ENCODE measurements at places on chromosomes 3 and 15.

GRCh38 chr15:46296797-46297196 lies 662.0 kb downstream of the SQOR start:
- no peak for DNase-seq

DNA sequence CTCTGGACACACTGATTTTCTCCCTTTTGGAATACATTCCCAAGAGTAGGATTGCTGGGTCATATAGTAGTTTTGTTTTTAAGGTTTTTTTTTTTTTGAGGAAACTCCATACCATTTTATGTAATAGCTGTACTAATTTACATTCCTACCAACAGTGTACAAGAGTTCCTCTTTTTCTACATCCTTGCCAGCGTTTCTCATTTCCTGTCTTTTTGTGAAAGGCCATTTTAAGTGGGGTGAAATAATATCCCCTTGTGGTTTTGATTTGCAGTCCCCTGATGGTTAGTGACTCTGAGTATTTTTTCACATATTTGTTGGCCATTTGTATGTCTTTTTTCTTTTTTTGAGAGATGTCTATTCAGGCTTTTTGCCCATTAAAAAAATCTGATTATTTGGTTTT lies 1205.5 kb downstream of the ROBO1 start:
- DNase-seq, result no peak

DNA sequence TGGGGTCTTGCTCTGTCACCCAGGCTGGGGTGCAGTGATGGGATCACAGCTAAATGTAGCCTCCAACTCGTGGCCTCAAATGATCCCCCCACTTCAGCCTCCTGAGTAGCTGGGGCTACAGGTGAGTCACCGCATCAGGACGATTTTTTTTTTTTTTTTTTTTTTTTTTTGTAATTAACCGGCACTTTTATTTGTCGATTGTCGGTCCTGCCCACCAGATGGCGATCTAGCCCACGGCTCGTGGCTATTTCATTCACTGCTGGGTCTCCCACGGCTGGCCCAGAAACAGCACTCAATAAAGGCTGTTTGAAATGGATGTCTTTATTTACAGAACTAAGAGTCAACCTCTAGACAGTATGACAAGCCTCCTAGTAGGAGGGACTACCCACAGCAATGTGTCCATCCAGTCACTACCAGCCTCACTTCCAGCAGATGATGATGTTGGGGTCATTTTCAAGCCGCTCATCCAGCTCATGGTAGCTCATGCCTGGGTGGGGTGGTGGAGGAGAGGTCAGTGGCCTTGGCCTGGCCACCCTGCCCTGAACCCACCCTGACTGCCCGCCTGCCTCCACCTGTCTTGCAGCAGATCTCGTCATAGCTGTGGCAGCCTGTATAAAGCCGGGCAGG lies 1.8 kb upstream of the ZMYND10 start:
- DNase-seq, result peak; percentile 52

DNA sequence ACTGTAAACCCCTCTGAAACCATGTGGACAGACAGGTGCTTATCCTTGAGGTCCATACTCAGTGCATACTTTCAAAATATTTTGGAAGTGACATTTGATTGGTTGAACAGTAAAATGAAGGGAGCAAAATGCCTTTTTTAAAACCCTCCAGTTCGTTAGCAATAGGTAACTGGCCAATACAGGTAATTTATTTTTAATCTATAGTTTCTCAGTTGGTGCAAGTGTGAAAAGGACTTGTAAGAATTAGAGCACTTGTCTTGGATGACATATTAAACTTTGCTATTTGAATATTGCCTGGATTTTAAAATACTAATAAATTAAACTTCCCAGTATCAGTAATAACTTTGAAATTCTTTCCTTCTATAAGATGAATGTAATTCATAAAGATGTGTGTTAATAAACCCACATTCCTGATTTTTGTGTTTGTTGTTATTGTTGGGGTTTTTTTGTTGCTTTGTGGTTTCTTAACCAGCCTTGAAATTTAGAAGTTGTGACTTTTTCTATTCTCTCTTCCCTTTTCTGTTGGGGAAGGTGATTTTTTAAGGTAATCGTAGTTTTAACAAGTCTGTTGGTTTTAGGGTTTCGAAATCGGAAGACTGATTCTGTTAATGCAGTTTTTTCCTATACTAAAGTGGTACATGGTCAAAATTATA lies 90.0 kb downstream of the STT3B start:
- no peak for DNase-seq

- DNase-seq, result no peak
These were observed 5.2 kb upstream of the CPLX3 start for GRCh38 chr15:74821091-74821789.

- peak; percentile 28 for DNase-seq
These were observed 779.5 kb downstream of the ROBO1 start for GRCh38 chr3:78988324-78988723.

DNA sequence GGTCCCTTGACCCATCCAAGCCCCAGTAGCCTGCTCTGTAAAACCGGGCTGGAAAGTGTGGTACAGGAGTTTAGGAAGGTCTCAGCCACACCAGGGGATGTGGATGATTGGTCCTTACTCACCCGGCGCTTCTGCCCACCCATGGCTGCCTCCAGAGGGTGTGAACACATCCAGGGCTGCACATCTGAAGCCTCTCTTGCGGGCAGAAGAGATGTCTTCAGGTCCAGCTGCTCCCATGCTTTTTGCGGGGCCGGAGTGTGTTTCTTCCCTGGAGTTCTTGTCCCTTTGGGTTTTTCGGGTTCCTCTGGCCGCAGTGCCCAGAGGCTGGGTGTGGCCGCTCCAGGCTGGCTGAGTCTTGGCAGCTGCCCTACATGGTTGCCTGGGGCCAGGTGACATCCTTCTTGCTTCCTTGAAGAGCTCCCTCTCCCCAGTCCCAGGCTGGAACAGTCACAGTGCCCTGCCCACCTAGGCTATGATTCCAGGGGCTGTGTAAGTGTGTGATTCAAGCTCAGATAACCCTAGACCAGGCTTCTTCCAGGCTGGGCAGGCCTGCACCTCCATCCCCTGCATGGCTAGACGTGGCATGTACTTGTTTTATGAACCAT lies 33.9 kb downstream of the HDAC11 start:
- no peak for DNase-seq

DNA sequence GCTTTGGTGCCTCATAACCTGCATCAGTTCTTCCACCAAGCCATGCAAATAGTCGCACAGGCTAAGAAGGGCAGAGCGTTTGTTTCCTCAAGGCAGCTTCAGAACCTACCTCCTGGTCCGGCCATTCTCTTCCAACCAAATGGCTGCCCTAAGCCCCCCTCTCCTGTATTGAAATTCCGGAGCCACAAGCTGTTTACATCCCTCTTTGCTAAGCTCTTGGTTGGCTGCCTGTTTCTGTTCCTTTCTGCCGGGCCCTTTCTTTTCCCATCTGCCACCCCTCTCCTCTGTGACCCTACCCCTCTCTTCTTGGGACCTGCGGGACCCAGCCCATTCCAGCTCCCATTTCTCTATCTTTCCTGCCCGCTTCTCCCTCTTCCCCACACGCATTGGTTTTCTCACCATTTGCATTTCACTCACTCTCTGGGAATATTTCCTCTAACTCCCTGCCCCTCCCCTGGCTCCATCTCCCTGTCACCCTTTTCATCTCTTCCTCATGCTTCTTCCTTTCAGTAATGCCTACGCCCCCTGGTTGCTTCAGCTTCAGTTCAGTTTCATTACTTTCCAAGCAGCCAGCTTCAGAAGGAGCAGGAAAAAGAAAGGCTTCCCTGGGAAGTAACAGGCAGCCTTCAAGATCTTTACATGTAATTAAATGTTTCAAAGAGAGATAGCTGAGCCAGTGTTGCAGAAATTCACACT lies 113.5 kb downstream of the RAB11A start:
- no peak for DNase-seq

- DNase-seq, result no peak
These were observed 92.0 kb downstream of the PDE8A start for GRCh38 chr15:85073556-85074194.

- DNase-seq, result no peak
These were observed 10.1 kb downstream of the BTBD1 start for GRCh38 chr15:83057002-83057401.

GRCh38 chr3:10188804-10189556 lies 24.3 kb downstream of the IRAK2 start:
- no peak for DNase-seq

- no peak for DNase-seq
These were observed 97.6 kb upstream of the PSMD6 start for GRCh38 chr3:64120876-64121275.

GRCh38 chr15:93126599-93126998 lies 37.6 kb upstream of the RGMA start:
- DNase-seq, result no peak

GRCh38 chr15:44527241-44527640 lies 9.7 kb upstream of the EIF3J start:
- DNase-seq, result no peak

- no peak for DNase-seq
These were observed 673.7 kb upstream of the CCDC54 start for GRCh38 chr3:106703524-106703923.

DNA sequence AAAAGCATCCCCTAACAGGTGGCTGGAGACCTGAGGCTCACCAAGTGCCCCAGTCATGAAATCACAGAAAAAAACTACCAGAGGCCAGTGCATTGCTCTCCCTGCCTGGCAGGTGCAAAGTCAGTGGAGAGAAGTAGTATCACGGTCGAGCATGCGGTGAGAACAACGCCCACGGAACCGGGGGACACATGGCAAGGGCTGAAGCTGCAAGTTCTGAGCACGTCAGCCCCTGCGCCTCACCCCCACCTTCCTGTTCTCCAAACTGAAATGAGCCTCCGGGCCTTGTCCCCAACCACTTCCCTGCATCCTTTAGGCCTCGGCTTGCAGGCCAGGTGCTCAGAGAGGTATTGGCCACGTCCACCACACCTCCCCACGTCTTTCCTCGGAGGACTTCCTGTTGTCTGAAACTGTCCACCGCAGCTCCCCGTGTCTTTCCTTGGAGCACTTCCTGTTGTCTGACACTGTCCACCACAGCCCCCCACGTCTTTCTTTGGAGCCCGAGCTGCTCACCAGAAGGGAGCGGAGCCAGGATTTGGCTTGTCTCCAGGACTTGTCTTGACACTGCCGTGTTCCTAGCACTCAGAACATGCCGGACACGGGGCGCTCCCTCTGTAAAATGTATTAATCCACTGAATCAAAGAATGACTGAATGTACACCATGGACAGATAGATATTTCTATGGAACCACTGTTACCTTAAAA lies 43.9 kb downstream of the NSMCE3 start:
- DNase-seq, result no peak

- no peak for DNase-seq
These were observed 166.6 kb downstream of the TPRG1 start for GRCh38 chr3:189338366-189338765.

DNA sequence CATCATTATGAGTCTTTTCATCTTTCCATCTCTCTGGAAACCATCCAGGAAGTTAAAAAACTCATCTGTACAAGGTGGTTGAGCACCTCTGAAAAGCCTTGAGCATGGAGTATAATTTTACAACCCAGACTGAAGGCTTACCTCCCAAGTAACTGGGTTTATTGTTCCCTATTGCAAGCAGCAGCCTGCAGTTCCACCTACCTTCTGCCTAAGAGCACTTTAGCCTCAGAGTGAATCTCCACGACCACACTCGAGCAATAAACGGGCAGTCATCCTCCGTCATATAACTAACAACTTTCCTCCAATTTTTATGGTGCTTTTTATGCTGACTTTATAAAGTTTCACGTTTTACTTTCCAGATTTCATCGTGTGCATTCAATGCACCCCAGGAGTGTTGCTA lies 32.8 kb downstream of the OSBPL10 start:
- DNase-seq, result no peak

GRCh38 chr15:30001602-30002001 lies 81.2 kb upstream of the GOLGA8J start:
- no peak for DNase-seq

DNA sequence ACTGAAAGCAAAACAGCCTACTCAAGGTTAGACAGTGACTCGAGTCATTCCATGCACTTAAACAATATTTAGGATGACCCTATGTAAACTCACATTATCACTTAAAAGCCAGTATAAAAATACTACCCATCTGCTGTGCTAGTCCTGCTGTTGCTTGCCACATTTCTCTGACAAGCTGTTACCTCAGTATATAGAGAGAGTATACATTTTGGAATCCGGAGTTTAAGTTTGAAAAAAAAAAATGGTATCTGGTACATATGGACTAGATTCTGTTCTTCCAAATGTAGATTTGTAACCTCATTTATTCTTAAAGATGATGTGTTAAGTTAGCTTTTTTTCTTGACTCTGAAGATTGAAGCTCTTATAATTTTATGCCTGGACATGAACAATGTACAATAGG lies 503.8 kb upstream of the TPRG1 start:
- DNase-seq, result no peak

- peak; percentile 87 for DNase-seq
These were observed at the start of gene LPP for GRCh38 chr3:188154014-188154808. TSS of gene LPP (plus strand) at chr3:188154157. CDS start at chr3:188406121, 251,964 bp downstream.

DNA sequence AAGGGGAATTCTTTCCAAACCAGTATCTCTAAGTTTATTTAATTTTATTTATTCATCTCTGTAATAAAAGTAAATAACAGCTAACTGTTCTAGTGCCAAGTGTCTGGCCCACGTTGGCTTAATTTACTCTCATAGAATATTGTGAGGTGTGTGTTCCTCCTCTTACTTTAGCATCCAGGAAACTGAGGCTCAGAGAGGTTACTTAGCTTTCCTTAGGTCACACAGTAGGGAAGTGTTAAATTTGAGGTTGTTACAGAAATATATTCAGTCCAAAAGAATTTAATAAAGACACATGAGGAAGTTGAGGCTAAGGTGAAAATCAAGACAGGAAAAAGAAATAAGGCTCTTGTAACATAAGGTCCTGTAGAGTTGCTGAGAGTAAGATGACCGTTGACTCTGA lies 84.4 kb upstream of the MRPS22 start:
- no peak for DNase-seq

DNA sequence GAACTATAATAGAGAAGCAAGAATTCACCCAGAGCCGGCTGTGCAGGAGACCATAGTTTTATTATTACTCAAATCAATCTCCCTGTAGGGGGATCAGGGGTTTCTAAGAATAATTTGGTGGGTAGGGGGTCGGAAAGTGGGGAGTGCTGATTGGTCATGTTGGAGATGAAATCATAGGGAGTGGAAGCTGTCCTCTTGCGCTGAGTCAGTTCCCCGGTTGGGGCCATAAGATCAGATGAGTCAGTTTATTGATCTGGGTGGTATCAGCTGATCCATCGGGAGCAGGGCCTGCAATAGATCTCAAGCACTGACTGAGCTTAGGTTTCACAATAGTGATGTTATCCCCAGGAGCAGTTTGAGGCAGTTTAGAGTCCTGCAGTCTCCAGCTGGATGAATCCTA lies 97.0 kb upstream of the SNRPN start:
- DNase-seq, result no peak

- DNase-seq, result no peak
These were observed 49.9 kb downstream of the CACNA1D start for GRCh38 chr3:53544357-53544756.

GRCh38 chr3:43506644-43507043 lies 115.2 kb downstream of the ANO10 start:
- no peak for DNase-seq

GRCh38 chr15:92846741-92847140 lies 53.4 kb upstream of the CHD2 start:
- no peak for DNase-seq

GRCh38 chr3:120245386-120245785 lies 39.6 kb downstream of the GPR156 start:
- no peak for DNase-seq
